ENCODE measurements at places on chromosomes 5 and 9. TPM values are rescaled to one million over a fixed set of nuclear protein-coding genes. Genes with fewer than 3 reads are reported as not detected.

GRCh38 chr9:132245465-132245864, 83.6 kb downstream of the NTNG2 start:
- no peak overlapping the region for H3K4me3 ChIP-seq
- H3K27ac ChIP-seq = no peak overlapping the region
- peaks cover 6% of the 10 kb centered on the region for H3K4me1 ChIP-seq
- DNase-seq = no peak

DNA sequence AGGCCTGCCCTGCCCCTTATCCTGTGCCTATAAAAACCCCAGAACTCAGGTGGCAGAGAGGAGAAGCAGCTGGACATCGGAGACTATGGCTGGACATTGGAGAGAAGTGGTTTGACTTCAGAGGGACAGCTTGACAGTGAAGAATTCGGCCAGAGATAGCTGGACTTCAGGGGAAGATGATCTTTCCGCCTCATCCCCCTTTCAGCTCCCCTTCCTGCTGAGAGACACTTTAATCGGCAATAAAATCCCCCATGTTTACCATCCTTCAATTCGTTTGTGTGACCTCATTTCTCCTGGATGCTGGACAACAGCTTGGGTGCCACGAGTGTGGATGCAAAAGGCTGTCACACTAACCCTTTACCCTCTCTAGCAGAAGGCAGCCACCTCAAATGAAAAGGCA, 134.1 kb upstream of the TUT7 start:
- peaks cover 6% of the 10 kb centered on the region for H3K4me1 ChIP-seq
- peaks cover 6% of the 10 kb centered on the region for H3K27me3 ChIP-seq
- no peak overlapping the region for H3K4me3 ChIP-seq
- no peak for DNase-seq

ACTBL2 gene
- total RNA-seq = not detected

GRCh38 chr9:35114113-35114839, 1.4 kb downstream of the ATOSB start:
- peaks cover 47% of the 10 kb centered on the region for H3K4me1 ChIP-seq
- H3K4me3 ChIP-seq = peak overlapping the region; percentile 89
- H3K36me3 ChIP-seq = no peaks in the 10 kb centered on the region
- no peaks in the 10 kb centered on the region for H3K27me3 ChIP-seq
- peak overlapping the region; percentile 85 for H3K27ac ChIP-seq
